ENCODE measurements at places on chromosomes 6 and 20.
A peak's percentile ranks its signal among the peaks of the same experiment; 100 is the strongest.

DNA sequence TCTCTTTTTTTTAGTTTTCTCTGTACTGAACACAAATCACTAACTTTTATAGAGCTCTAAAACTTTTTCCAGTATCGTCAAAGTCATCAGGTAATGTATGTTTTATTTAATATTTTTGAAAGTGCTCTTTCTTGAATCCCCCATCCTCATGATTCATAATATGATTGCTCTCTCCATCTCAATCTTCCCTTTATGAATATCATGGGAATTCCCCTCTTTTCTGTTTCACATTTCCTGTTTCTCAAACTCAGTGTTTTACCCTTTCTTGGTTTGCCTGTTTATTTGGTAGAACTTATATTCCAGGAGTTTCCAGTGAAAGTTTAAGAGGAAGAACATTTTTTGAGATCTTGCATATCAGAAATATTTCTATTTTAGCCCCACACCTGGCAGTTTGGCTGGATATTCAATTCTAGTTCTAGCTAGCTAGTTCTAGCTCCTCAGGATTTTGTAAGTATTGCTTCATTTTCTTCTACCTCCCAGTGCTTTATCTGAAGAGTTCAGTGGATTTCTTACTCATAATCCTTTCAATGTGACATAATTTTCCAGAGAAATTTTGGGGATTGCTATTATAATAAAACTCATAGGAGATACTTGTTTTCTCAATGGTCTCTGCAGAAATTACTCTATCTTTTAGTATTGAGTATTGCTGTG lies 6.1 kb upstream of the C6orf58 start:
- H3K36me3 ChIP-seq: no peaks in the 10 kb centered on the region
- H3K27ac ChIP-seq: peak overlapping the region; percentile 5
- no peaks in the 10 kb centered on the region for H3K27me3 ChIP-seq
- DNase-seq: no peak
- no peaks in the 10 kb centered on the region for H3K4me1 ChIP-seq
- no peak overlapping the region for H3K4me3 ChIP-seq

DNA sequence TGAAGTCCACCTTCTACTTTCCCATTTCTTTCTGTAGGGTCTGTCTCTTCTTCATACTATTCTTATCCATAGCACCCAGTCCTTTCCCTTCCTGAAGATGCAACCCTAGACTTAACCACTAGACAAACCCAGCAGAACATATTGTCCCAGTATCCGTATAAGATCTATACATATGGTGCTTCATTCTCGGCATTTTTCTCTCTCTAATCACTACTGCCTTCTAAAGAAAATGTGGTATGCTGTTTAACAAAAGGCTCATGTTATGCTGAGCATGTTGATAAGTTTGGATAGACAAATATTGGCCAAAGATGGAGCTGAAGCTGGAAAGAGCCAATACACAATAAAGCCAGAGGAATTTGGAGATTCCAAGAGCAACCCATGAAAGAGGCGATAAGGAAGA lies 212.6 kb downstream of the MAFB start:
- no peak overlapping the region for H3K4me3 ChIP-seq
- no peak for DNase-seq
- no peaks in the 10 kb centered on the region for H3K4me1 ChIP-seq

GRCh38 chr6:45892196-45892595 lies 123.5 kb downstream of the CLIC5 start:
- no peaks in the 10 kb centered on the region for H3K27me3 ChIP-seq
- no peak for DNase-seq
- no peak overlapping the region for H3K27ac ChIP-seq
- H3K36me3 ChIP-seq: no peaks in the 10 kb centered on the region
- peaks cover 2% of the 10 kb centered on the region for H3K4me1 ChIP-seq

GRCh38 chr6:148577687-148578488 lies 168.9 kb upstream of the UST start:
- no peak overlapping the region for H3K27ac ChIP-seq
- no peak overlapping the region for H3K4me3 ChIP-seq
- H3K36me3 ChIP-seq: no peaks in the 10 kb centered on the region
- H3K4me1 ChIP-seq: peaks cover 4% of the 10 kb centered on the region
- no peaks in the 10 kb centered on the region for H3K27me3 ChIP-seq

DNA sequence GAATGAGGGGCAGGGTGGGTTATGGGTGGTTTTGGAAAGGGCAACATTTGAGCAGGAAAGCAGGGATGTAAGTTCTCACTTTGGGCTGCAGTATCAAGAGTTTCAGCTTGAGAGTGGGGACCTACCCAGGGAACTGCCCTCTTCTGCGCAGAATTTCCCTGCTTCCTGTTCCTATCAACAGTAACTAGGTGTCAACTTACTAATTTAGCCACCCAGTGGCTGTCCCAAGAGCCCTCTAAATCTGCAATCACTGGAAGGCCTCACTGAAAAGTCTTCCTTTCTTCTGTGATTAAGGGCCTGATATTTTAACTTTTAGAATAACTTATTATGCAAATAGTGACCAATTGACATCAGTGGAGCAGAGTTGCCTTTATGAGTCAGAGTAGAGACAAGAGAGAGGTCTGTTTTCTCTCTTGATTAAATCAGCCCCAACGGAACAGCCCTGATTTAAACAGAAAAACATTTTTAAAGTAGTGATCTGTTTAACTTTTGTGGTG lies 118.2 kb upstream of the RIPOR2 start:
- H3K4me3 ChIP-seq: peak overlapping the region; percentile 60
- H3K4me1 ChIP-seq: peaks cover 7% of the 10 kb centered on the region
- DNase-seq: peak; percentile 89
- no peak overlapping the region for H3K27ac ChIP-seq

GRCh38 chr6:157023958-157024357 lies 246.8 kb downstream of the ARID1B start:
- no peaks in the 10 kb centered on the region for H3K36me3 ChIP-seq
- no peak overlapping the region for H3K27ac ChIP-seq
- H3K27me3 ChIP-seq: no peaks in the 10 kb centered on the region
- H3K4me1 ChIP-seq: peaks cover 2% of the 10 kb centered on the region
- no peak overlapping the region for H3K4me3 ChIP-seq

DNA sequence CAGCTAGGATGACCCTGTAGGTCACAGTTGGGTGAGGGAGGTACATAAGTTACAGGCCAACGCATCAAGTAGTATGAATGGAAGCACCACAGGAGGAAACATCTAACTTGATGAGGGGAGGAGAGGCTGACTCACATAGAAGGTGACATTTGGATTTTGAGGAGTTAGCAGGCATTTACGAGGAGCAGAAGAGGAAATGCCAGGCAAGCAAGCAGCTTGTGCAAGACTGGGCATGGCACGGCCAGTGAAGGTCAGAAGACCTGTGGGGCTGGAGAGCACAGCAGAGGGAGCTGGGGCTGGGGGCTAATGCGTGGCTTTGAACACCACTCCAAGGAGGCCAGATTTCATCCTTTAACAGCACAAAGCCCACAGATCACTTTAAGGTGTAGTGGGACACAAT lies 37.8 kb downstream of the MUC22 start:
- H3K4me1 ChIP-seq: no peaks in the 10 kb centered on the region
- no peak overlapping the region for H3K4me3 ChIP-seq
- DNase-seq: no peak
- peaks cover 22% of the 10 kb centered on the region for H3K27me3 ChIP-seq

- no peak overlapping the region for H3K4me3 ChIP-seq
- H3K36me3 ChIP-seq: peaks cover 15% of the 10 kb centered on the region
- DNase-seq: peak; percentile 16
Measured at GRCh38 chr6:158457616-158458278, 102.1 kb upstream of the TMEM181 start.

DNA sequence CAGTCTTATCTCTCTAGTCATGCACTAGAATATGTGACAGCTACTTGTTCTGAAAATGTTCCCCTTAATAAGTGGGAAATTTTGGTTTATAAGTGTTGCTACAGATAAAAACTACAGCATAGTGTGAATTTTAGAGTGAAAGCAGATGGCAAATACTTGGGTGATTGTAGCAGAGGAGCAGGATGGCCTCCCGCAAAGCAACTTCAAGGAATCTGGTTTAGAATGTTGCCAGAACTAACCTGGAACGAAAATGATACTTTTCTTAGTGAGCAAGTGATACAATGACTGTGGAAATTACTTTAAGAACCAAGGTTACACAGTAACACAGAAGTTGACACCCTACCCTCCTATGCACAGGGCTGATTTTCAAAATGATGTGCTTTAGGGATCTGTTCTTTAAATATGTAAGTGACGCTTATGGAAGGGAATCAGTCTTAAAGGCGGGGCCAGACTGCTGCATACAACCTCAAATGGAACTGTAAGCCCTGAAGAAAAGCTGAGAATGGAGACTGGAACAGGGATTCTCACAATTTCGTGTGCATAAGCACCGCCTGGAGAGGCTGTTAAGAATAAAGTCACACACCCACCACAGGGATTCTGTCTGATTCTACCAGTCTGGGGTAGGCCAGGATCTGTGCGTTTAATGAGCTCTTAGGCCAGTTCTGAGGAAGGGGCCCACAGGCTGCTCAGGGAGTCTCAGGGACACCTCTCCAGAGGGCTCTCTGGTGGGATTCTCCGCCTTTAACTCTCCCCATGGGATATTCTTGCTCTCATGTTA lies 97.9 kb downstream of the FYN start:
- DNase-seq: no peak
- no peaks in the 10 kb centered on the region for H3K27me3 ChIP-seq
- no peak overlapping the region for H3K4me3 ChIP-seq
- peaks cover 1% of the 10 kb centered on the region for H3K4me1 ChIP-seq

GRCh38 chr6:110652520-110652919 lies 162.7 kb downstream of the CDK19 start:
- DNase-seq: peak; percentile 34
- no peaks in the 10 kb centered on the region for H3K4me1 ChIP-seq
- no peak overlapping the region for H3K4me3 ChIP-seq
- H3K27ac ChIP-seq: no peak overlapping the region
- no peaks in the 10 kb centered on the region for H3K36me3 ChIP-seq

DNA sequence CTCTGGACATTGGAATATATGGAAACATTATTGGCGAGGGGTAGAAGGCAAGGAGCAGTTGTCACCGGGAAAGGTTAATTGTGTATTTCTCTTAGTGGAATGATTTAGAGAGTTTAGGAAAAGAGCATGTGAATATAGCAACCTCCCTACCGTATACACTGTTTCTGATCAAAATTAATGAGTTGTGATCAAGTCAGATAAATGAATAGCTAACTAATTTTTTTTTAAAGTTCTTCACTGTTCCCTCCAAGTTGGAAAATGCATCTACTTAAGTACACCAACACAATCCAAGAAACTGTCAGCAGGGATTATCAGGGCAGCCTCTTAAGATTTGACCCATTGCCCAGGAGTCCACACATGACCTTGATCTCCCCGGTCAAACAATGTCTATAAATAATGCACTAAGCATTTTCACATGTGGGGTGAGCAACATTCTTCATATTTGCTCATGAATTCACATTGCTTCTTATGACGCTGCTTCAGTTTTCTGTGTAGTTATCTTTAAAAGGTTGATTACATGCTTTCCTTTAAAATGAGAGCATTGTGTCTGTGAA lies 680.8 kb upstream of the NRSN1 start:
- no peak overlapping the region for H3K4me3 ChIP-seq
- H3K36me3 ChIP-seq: no peaks in the 10 kb centered on the region
- H3K4me1 ChIP-seq: no peaks in the 10 kb centered on the region
- peak; percentile 6 for DNase-seq

DNA sequence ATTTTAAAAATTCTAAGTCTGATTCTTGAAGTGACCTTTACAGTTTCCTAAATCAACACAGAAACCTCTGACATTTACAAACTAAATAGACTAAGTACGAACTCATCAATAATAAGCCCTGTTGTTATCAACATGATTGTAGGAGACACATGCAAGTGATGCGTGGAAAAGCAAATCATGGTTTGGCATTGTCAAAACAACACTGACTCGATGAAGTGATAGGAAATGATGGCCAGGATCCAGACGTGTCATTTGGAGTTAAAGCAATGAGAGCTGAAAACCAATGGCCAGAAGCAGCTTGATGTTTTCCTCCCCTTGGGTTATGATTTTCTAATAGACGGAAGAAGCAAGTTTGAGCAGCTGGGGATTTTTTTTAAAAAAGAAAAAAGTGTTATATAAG lies 117.4 kb upstream of the FAM184A start:
- H3K27me3 ChIP-seq: no peaks in the 10 kb centered on the region
- no peaks in the 10 kb centered on the region for H3K36me3 ChIP-seq
- DNase-seq: no peak
- no peak overlapping the region for H3K27ac ChIP-seq
- peaks cover 2% of the 10 kb centered on the region for H3K4me1 ChIP-seq

- H3K36me3 ChIP-seq: peaks cover 4% of the 10 kb centered on the region
- H3K27ac ChIP-seq: no peak overlapping the region
- peak; percentile 59 for DNase-seq
- H3K4me3 ChIP-seq: peak overlapping the region; percentile 95
- H3K27me3 ChIP-seq: no peaks in the 10 kb centered on the region
- H3K4me1 ChIP-seq: peaks cover 27% of the 10 kb centered on the region
Measured at GRCh38 chr6:106511288-106512047, 117.8 kb downstream of the RTN4IP1 start.

DNA sequence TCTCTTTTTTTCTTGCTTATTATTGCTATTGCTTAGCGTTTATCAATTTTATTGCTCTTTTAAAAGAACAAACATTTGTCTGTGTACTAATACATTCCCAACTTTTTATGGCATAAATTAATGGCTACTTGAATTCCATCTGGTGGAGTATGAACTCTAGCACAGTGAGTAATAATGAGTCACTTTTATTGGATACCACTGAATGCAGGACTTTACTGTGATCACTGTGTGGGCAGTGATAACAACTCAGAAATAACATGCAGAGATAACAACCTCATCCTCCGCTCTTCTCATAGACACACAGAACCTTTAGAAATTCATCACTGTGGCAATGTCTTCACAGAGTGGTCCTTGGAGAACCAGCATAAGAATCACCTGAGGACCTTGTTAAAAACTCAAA lies 174.9 kb upstream of the PRND start:
- H3K4me3 ChIP-seq: no peak overlapping the region
- no peaks in the 10 kb centered on the region for H3K4me1 ChIP-seq
- peak; percentile 78 for DNase-seq
- H3K27me3 ChIP-seq: peaks cover 5% of the 10 kb centered on the region
- no peaks in the 10 kb centered on the region for H3K36me3 ChIP-seq

- DNase-seq: no peak
- H3K27ac ChIP-seq: no peak overlapping the region
- H3K36me3 ChIP-seq: no peaks in the 10 kb centered on the region
- H3K27me3 ChIP-seq: no peaks in the 10 kb centered on the region
Measured at GRCh38 chr6:25346064-25346463, 66.9 kb downstream of the CARMIL1 start.

DNA sequence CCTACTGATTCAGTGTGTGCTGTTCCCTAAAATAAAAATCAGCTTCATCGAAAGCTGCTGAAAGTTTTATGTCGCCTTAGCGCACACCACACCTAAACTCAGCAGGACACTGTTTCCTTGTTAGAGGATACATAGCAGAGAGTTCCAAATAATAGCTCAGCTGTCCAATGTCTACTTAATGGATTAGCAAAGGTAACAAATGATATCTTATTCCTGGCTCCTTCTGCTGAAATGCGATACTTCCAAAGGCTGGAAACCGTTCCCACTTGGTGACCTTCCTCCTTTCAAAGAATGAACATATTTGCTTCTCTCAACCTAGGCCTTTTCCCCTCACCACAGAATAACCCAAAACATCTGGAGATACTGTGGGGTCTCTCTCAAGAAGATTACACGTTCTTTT lies 189.5 kb upstream of the GMDS start:
- H3K27me3 ChIP-seq: no peaks in the 10 kb centered on the region
- H3K27ac ChIP-seq: no peak overlapping the region
- peaks cover 26% of the 10 kb centered on the region for H3K4me1 ChIP-seq

GRCh38 chr6:70380252-70380651 lies 33.1 kb upstream of the FAM135A start:
- no peaks in the 10 kb centered on the region for H3K27me3 ChIP-seq
- no peak for DNase-seq
- H3K27ac ChIP-seq: no peak overlapping the region
- H3K36me3 ChIP-seq: no peaks in the 10 kb centered on the region
- H3K4me1 ChIP-seq: peaks cover 5% of the 10 kb centered on the region
- H3K4me3 ChIP-seq: no peak overlapping the region

All from mesenchymal stem cell (in vitro differentiated cells and primary cell).